ENCODE measurements at places on chromosomes 3 and 15.

- DNase-seq = peak; percentile 49
These were observed 24.1 kb downstream of the CRABP1 start for GRCh38 chr15:78364233-78364632.

GRCh38 chr3:67075295-67075694 is 77.2 kb downstream of the KBTBD8 start:
- DNase-seq = no peak

DNA sequence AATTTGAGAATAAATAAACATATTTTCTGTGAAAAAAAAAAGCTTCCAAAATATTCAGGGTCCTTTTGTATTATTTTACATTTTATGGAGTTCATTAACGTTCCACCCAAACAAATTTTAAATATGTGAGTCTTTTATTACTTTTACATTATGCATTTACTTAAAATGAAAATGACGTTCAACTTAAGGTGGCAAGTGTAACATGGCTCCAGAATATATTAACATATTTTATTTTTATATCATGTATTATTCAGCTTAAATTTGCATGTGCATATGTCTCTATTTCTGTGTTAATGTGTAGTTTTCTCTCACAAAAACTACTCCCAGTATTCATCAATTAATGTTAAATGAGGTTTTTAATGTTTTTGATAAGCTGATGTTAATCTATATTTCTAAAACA is 243.6 kb upstream of the CNTN3 start:
- DNase-seq = no peak

DNA sequence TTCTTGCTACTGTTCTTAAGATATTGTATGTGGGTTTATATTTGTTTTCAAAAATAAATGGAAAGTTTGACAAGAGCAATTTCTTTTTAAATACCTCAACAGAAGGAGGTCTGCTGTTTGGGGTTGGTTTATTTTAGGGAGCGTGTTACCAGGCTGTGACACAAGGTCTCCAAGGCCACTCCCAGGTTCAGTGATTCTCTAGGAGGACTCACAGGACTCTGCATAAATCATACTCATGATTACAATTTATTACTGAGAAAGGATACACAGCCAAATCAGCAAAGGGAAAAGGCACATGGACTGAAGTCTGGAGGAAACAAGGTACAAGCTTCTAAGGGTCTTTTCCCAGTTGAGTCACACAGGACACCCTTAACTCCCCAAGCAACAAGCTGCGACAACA is 18.8 kb upstream of the MFSD1 start:
- DNase-seq = no peak

GRCh38 chr15:22944651-22945050 is 35.5 kb downstream of the CYFIP1 start:
- no peak for DNase-seq

- DNase-seq = no peak
These were observed 26.1 kb downstream of the C15orf39 start for GRCh38 chr15:75227663-75228280.
